MG63 (cell line): ENCODE measurements at places on chromosomes 5 and 9. TPM values are rescaled to one million over a fixed set of nuclear protein-coding genes. Genes with fewer than 3 reads are reported as not detected.

UTP15 gene
- total RNA-seq = 13.1 and 21.2 TPM in 2 replicates

PCBD2 gene
- total RNA-seq = 7.1 and 11.1 TPM in 2 replicates

OR1Q1 gene
- total RNA-seq = not detected in 2 replicates

C9orf50 gene
- total RNA-seq = not detected in 2 replicates

C1QTNF3 gene
- total RNA-seq = 1.3 and 3.3 TPM in 2 replicates

KLF4 gene
- total RNA-seq = 1.9 and 7.1 TPM in 2 replicates

OTP gene
- total RNA-seq = not detected in 2 replicates

C9orf153 gene
- not detected in 2 replicates for total RNA-seq

HMCN2 gene
- 0.20 TPM in 1 of 2 replicates, not detected in the other for total RNA-seq

BTNL3 gene
- total RNA-seq = not detected in 2 replicates

PDZD2 gene
- 0.13 TPM in 1 of 2 replicates, not detected in the other for total RNA-seq

IL7R gene
- total RNA-seq = 3.4 and 3.6 TPM in 2 replicates

CCDC127 gene
- total RNA-seq = 2.9 and 3.4 TPM in 2 replicates

GRCh38 chr9:79477955-79478771, 93.6 kb upstream of the TLE4 start:
- no peak for DNase-seq

DNA sequence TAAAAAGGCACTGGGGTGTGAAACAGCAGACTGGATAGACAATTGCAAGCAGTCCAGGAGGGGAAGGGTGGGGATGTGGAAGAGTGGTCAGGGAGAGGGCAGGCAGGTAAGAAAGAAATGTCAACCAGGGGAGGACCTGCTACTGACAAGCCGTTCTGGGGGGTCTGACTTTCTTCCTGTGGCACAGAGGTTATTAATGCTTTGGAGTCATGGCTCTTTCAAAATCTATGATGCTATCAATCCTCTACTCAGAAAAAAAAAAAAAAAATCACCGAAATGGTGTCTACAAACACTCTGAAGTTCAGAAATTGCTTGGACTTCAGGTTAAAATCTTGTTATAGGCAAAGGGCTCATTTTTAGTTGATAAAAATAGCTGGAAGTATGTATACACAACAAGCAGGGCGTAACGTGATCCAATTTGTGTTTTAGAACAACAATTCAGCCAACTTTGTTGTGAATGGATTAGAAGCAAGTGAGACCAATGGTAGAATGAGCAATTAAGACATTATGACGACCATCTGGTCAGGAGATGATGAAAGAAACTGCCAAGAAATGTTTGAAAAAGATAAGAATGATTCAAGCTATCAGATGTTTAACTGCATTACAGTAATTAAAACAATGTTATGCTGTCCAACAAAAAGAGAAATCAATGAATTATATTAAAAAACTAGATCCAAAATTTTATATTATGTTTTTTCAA, 255.2 kb downstream of the DEPDC1B start:
- DNase-seq = no peak

GRCh38 chr5:94459915-94460314, 158.5 kb downstream of the KIAA0825 start:
- no peak for DNase-seq

DNA sequence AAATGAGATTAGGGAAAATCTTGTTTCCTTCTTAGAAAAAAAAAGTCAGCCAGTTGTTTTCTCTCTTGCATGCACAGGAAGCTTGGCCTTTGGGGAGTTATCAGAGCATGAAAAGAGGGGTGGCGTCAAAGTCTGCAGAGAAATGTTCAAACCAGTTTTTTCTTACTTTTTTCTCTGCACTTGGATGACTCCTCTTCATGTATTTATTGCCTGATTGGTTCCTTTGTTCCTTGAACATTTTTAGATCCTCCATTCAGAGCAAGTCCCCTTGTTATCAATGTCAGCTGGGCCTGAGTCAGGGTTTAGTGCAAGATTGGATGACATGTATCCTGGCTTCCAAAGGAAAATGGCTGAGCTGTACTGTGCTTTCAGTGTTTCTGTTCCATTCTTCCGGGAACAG, 392.6 kb upstream of the BRINP1 start:
- DNase-seq = no peak

- DNase-seq = peak; percentile 19
Observed at GRCh38 chr5:97266576-97266975, 83.5 kb upstream of the RIOK2 start.

- no peak for DNase-seq
Observed at GRCh38 chr9:38652044-38652443, 31.6 kb upstream of the ANKRD18A start.

DNA sequence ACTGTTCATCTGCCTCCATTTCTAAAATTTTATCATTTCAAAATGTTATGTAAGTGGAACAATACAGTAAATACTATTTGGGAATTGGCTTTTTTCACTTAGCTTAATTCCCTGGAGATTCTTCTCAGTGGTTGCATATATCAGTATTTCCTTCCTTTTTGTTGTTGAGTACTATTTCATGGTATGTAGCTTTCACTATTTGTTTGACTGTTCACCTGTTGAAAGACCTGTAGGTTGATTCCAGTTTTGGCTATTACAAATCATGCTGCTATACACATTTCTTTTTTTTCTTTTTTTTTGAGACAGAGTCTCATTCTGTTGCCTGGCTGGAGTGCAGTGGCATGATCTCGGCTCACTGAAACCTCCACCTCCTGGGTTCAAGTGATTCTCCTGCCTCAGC, 33.0 kb upstream of the PWWP2A start:
- DNase-seq = no peak

GRCh38 chr5:120823328-120823727, 359.2 kb downstream of the PRR16 start:
- no peak for DNase-seq

GRCh38 chr5:109690242-109690974, 681 bp downstream of the MAN2A1 start:
- DNase-seq = peak; percentile 56

- no peak for DNase-seq
Observed at GRCh38 chr9:131346559-131346958, 47.3 kb upstream of the PRRC2B start.

GRCh38 chr9:118701985-118702384, 667.2 kb downstream of the BRINP1 start:
- DNase-seq = no peak

- peak; percentile 36 for DNase-seq
Observed at GRCh38 chr5:129074903-129075302, 19.6 kb upstream of the ISOC1 start.

DNA sequence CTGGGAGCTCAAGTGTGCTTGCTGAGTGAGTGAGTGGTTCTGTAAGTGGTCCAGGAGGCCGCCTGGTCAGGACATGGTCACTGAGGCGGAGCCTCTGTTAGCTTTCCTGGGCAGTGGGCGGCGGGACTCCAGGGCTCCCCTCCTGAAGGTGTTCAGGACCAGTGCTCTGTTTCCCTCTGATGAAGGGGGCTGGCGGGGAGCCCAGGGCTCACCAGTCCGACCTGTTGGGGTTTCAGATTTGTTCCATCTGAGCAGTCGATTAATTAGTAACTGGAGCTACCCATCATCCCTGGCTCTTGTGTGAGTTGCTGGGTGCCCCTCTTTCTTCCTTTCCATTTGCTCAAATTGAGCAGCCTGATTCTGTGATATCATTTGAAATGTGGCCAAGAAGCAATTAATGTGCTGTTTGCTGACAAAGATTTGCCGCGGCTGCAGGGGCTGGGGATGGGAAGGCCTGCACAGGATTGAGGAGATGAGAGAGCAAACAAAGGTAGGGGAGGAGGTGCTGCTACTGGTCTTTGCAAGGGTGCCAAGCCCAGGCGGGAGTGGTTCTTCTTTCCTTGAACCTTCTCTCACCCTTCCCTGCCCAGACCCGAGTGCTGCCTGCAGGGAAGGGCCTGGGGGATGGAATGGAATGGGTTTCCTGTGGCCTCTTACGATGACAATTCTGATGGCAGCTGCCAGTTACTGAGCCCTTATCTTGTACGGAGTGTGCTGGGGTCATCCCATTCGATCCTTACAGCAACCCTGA, 92.8 kb upstream of the PITX1 start:
- DNase-seq = peak; percentile 24

GRCh38 chr5:14082523-14082922, 60.6 kb upstream of the TRIO start:
- no peak for DNase-seq

DNA sequence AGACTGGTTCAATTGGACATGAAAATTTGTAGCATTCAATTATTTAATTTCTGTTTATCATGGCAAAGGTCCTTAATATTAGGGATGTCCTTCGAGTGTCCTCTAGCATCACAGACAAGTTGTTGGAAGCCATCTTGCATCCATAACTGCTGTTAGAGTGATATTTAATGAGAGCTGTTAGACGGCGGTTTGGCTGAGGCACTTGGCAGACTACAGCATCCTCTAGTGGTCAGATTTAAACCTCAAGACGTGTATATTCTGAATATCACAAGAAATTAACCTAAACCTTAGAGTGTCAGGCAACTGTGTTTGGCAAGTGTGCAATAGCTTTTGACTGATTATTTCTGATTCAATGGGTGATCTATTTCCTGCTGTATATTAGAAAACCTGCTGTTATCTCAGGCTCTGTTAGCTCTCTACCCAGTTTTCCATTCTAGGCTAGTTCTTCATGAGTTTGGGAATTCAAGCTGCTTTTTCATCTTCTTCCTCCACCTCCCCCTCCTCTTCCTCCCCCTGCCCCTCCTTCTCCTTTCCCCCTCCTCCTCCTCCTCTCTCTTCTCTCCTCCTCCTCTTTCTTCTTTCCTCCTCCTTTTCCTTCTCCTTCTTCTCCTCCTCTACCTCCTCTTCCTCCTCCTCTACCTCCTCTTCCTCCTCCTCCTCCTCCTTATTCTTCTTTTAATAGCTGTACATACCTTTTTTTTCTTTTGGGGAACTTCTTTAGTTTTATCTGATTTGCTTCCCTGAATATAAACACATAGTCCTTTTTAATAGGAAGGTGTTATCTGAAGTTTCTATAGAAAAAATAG, 8.6 kb downstream of the SPINK1 start:
- peak; percentile 42 for DNase-seq

GRCh38 chr9:87885484-87886189, 3.0 kb downstream of the SPATA31E1 start:
- DNase-seq = no peak

- no peak for DNase-seq
Observed at GRCh38 chr9:128056887-128057723, 10.0 kb downstream of the NAIF1 start.

DNA sequence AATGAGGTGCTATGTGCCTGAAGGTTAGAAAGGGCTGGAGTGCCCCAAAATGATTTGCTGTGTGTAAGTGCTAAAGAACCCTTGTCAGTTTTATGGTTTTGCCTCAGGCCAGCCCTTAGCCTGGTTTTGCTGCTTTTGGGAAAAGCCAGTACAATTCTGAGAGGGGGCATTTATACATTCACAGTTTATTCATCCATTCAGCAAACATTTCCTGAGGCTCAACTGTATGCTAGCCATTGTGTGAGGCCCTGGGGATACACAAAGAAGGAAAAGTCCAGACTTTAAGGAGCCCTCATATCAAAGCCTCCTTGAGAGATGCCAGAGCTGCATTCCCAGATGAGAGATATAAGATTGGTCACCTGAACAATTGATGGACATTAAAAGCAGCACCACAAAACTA, 115.2 kb upstream of the PLCXD3 start:
- DNase-seq = no peak

GRCh38 chr5:5363045-5363444, 59.4 kb upstream of the ICE1 start:
- DNase-seq = no peak

DNA sequence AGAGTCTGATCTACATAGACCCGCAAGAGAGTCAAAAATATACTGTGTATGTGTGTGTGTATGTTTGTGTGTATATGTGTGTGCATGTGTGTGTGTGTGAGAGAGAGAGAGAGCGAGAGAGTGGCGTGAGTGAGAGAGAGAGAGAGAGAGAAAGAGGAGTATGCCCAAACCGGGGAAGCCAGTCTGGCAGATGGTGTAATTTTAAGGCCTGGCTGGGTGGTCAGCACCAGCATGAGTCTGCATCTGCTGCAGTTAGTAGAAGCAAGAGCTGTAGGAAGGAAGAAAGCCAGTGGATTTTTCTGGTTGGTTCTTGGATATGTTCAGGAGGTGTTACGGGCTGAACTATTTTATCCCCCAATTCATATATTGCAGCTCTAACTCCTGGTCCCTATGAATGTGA, 75.2 kb downstream of the ACTBL2 start:
- DNase-seq = no peak

DNA sequence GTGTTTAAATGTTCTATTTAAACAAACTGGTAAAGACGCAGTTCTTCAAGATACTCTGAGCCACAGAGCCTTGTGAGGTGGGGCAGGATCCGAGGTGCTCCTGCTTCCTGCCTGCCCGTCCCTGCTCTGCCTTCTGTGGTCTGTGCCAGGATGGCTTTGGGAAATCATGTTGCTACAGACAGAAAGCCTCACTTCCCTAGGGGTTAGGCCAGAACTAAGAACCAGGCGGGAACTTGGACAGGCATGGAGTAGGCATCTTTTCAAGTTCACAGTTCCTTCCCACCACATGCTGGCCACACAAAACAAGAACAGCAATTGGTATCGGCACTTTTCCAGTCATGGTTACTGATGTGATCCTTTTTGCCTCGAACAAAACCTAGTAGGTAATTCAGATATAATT, 67.7 kb upstream of the SPOCK1 start:
- DNase-seq = peak; percentile 63

- DNase-seq = peak; percentile 89
Observed at GRCh38 chr9:20621471-20622329, 599 bp downstream of the MLLT3 start.

DNA sequence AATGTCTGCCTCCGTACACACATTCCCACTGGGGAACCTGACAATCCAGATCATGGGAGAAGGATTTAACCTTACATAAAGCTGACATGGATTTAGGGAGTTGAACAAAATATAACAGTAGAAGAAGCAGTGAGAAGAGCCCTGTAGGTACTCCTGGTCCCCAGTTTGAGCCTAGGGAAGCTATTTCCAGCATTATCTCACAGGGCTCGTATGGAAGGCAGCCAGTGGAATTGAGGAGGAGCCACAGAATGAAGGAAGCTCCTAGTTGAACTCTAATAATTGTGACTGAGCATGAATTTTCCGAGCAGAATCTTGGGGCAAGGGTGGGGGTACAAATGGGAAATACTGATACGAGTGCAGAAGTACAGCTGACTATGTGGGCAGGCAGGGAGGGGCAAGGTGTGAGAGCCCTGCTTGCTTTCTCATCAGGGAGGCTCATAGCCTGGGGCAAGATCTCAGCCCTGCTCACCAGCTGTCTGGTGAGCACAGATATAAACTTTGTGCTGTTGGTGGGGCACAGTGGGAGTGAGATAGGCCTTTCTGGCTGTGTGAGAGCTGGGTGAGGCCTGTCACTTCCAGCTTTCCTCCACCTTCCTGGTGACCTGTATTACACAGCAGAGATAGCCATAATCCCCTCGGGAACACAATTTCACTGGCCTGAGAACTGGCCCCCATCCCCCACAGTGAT, 290.7 kb upstream of the IL12B start:
- DNase-seq = no peak

DNA sequence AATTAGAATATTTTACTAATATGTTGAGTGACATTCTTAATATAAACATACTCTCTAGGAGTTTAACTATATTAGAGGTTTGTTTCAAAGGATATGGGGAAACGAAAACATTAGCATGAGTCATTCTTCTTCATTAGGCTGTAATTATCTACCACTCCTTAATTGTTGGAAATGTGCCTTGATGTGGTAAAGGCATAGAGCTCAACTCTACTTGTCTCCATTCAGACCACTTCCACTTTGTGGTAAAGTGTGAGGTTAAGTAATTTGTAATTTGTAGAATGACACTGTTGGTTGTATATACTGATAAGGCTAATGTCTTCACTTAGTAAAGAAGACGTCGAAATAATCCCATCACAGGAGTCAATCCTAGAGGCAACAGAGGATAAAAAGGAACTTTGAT, 58.1 kb downstream of the HAPLN1 start:
- no peak for DNase-seq
